ENCODE measurements at places on chromosomes 16 and 17.

GRCh38 chr16:13829697-13830299, 90.2 kb upstream of the ERCC4 start:
- DNase-seq = no peak

DNA sequence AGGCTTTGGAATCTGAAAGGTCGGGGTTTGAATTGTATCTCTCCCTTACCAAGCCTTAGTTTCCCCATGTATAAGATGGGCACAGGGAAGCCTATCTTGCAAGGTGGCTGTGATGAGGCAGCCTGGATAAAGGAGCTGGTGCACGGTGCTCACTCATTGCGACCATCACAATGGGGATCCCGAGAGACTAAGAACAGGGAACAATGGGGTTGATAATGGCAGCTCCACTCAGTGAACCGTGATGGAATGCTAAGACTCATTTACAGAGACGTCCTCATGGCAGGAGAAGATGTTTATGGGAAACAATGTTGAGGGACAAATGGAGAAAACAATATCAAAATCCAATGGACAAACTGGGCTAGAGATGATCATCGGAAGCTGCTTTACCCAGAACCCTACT, 81.8 kb downstream of the SPACA3 start:
- no peak for DNase-seq

- DNase-seq = no peak
Measured at GRCh38 chr16:24318680-24319079, 62.5 kb downstream of the CACNG3 start.

- DNase-seq = no peak
Measured at GRCh38 chr17:36653374-36653773, 52.0 kb downstream of the MRM1 start.

GRCh38 chr16:4404967-4405696, 11.3 kb downstream of the CORO7 start:
- DNase-seq = no peak

DNA sequence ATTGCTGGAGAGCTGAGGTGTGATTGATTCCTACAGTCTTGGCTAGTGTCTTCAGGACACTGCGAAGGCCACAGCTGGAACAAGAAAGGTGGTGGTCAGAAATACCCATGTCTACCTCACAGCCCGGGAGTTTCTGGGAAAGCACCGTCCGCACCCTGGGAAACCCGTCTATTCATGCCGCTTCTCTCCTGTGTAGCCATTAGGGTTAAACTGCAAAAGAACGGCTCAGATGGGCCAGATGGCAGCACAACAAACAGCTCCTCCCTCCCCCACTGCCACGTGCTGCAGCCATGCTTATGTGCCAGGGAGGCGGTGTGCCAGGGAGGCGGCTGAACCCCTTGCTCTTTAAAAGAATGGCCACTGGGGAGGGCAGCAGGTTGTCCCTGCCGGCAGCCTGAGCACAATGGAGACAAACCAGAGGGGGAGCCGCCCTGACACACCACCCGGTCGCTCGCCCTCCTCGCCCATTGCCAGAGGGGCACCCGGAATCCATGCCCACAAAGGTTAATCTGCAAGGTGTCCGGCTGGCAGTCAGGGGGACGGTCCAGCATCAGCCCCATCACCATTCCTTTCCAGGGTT, 65.2 kb downstream of the CYTH1 start:
- DNase-seq = no peak
